ENCODE measurements at places on chromosomes 13 and 19. TPM values are rescaled to one million over a fixed set of nuclear protein-coding genes. Genes with fewer than 3 reads are reported as not detected.

- no peaks in the 10 kb centered on the region for H3K4me1 ChIP-seq
- peaks cover 17% of the 10 kb centered on the region for H3K27me3 ChIP-seq
- no peaks in the 10 kb centered on the region for H3K36me3 ChIP-seq
- DNase-seq = no peak
- no peak overlapping the region for H3K4me3 ChIP-seq
These were observed 147.1 kb downstream of the NHLRC3 start for GRCh38 chr13:39185326-39185725.

- H3K4me1 ChIP-seq = no peaks in the 10 kb centered on the region
- H3K27me3 ChIP-seq = no peaks in the 10 kb centered on the region
- no peaks in the 10 kb centered on the region for H3K36me3 ChIP-seq
- H3K27ac ChIP-seq = no peak overlapping the region
- DNase-seq = no peak
These were observed 76.6 kb downstream of the SERP2 start for GRCh38 chr13:44449999-44450821.

DNA sequence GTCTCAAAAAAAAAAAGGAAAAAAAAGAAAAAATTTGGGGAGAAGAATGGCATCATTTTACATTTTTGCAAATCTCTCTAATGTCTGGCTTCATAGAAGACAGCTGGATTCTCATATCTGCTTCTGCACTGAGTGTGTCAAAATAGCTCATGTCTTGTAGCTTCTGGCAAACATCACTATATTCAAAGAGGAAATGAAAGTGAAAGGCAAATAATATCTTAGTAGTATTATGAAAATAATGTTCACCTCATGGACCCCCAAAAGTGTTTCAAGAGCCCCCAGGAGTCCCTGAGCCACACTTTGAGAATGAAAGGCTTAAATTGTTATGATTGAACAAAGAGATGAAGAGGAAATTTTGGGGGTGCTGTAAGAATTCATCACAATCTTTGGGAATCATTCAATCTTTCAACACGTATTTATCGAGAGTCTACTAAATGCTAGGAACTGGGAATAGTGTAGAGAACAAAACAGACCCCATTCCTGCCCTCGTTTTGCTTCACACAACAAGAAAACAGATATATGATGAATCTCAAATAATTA is 1.2 kb upstream of the SLC6A16 start:
- H3K4me3 ChIP-seq = no peak overlapping the region
- peaks cover 33% of the 10 kb centered on the region for H3K4me1 ChIP-seq
- H3K27me3 ChIP-seq = no peaks in the 10 kb centered on the region
- peaks cover 18% of the 10 kb centered on the region for H3K36me3 ChIP-seq
- no peak for DNase-seq

GRCh38 chr19:8392017-8392591 is 1.9 kb downstream of the RAB11B start:
- DNase-seq = no peak
- peaks cover 6% of the 10 kb centered on the region for H3K36me3 ChIP-seq
- peaks cover 42% of the 10 kb centered on the region for H3K4me1 ChIP-seq
- H3K27ac ChIP-seq = no peak overlapping the region

The KEAP1 gene
- 103 TPM for total RNA-seq

DNA sequence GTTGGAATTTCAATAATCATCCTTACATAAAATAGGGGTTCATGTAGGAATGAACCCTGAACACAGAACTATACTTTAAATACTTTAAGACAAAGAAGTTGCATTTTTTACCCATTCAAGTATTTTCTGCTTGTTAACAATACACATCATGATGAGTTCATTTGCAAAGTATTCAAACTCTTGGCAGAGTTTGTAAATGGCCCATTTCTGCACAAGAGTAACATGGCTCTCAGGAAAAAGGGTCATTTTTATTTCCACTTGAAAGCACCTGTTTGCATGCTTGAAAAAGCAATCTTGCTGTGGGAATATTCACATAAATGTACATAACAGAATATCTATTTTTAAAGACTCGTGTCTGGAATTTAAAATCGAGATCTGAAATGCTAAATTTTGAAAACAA is 18.1 kb downstream of the ESD start:
- H3K4me1 ChIP-seq = no peaks in the 10 kb centered on the region
- no peak for DNase-seq
- H3K27me3 ChIP-seq = no peaks in the 10 kb centered on the region
- no peak overlapping the region for H3K4me3 ChIP-seq

- no peak for DNase-seq
- no peaks in the 10 kb centered on the region for H3K36me3 ChIP-seq
- H3K4me3 ChIP-seq = no peak overlapping the region
These were observed 240.0 kb upstream of the PRR20A start for GRCh38 chr13:56900549-56901279.

The ZNF699 gene
- total RNA-seq = 11.7 TPM

DNA sequence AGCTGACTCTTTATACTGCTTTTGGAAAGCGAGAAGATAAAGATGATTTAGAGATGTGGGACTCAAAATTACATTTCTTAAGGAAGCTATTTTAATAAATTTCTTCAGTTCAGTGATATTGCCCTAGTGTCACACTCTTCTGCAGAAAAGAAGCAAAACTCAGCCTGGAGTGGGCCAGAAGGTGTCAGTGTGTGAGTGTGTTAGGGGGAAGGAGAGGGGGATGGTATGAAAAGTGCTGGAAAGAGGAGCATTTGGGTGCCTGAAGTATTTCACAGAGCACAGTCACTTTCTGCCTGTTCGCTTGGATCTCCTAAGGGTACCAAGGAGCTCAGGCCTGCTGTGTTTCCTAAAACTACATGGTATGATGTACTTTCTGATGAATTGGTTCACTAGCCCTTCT is 84.5 kb upstream of the FRY start:
- DNase-seq = no peak
- H3K4me3 ChIP-seq = no peak overlapping the region

The EHD2 gene
- total RNA-seq = not detected

The SELENOW gene
- total RNA-seq = 110 TPM

The SHISA7 gene
- not detected for total RNA-seq

- H3K27ac ChIP-seq = peak overlapping the region; percentile 52
- H3K4me1 ChIP-seq = peaks cover 23% of the 10 kb centered on the region
- H3K27me3 ChIP-seq = peaks cover 9% of the 10 kb centered on the region
- H3K36me3 ChIP-seq = no peaks in the 10 kb centered on the region
- DNase-seq = no peak
These were observed 25.9 kb upstream of the NAPA start for GRCh38 chr19:47540748-47541147.
